ENCODE measurements at places on chromosomes 6 and 20. TPM values are rescaled to one million over a fixed set of nuclear protein-coding genes. Genes with fewer than 3 reads are reported as not detected.

Gene MSH5
- total RNA-seq = 13.0 TPM

Gene RCAN2
- not detected for total RNA-seq

Gene PACSIN1
- total RNA-seq = not detected

Gene ARG1
- total RNA-seq = not detected
